NCI-H748 treated with DMSO at 0.1 percent for 48 hours (cell line): ENCODE measurements at places on chromosomes 1 and 21.
A peak's percentile ranks its signal among the peaks of the same experiment; 100 is the strongest.

GRCh38 chr1:23895082-23895481, 18.1 kb downstream of the CNR2 start:
- DNase-seq: no peak

- DNase-seq: no peak
These were observed 765 bp upstream of the HIPK1 start for GRCh38 chr1:113928187-113928930.

GRCh38 chr1:117671781-117672501, 66.1 kb downstream of the TENT5C start:
- DNase-seq: no peak

GRCh38 chr1:39632682-39633417, 6.6 kb downstream of the HEYL start:
- peak; percentile 82 for DNase-seq

GRCh38 chr1:75615613-75616435, 4.9 kb upstream of the SLC44A5 start:
- DNase-seq: peak; percentile 28

DNA sequence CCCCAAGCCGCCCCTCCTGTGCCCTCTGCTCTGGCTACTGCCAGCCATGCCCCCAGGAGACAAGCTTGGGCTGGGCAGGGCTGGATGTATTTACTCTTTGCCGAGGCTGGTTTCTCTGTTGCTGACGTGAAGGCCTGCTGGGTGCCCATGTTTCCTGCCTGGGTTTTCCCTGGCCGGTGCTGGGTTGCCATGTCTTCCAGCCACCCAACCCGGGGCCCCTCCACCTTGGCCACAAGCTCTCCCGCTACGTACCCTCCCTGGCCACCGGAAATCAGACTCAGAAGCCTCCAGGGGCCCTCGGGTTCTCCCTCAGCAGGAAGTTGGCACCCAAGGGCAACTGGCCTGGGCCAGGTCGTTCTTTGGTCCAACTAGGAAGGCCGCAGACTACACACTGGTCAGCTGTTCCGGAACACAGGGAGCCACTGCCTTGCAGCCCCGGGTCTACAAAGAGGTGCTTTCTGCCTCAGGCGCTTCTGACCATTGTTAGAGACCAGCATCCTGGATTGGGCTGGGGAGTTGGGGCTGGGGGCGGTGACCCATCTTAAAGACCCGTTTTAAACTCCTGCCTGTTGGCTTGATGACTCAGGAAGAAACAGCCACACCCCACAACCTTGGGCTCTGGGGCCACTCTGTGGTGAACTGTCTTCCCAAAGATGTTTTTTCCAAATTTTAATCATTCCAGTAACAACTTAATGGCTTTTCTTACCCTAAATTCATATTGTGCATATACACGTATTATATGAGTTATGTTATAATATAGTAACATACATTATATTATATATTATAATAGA, 71.2 kb upstream of the RUNX3 start:
- no peak for DNase-seq

- DNase-seq: no peak
These were observed 42.1 kb downstream of the TRIM33 start for GRCh38 chr1:114468710-114469468.

GRCh38 chr1:84836145-84836544, 56.9 kb downstream of the LPAR3 start:
- no peak for DNase-seq

- DNase-seq: no peak
These were observed 115.5 kb downstream of the EDEM3 start for GRCh38 chr1:184639205-184639604.

GRCh38 chr1:67226688-67227087, 60.4 kb downstream of the IL23R start:
- DNase-seq: no peak

GRCh38 chr1:113027007-113027406, 46.0 kb upstream of the LRIG2 start:
- DNase-seq: no peak

GRCh38 chr21:29371464-29371863, 72.7 kb downstream of the BACH1 start:
- no peak for DNase-seq
